ENCODE measurements at places on chromosomes 16 and 17.

DNA sequence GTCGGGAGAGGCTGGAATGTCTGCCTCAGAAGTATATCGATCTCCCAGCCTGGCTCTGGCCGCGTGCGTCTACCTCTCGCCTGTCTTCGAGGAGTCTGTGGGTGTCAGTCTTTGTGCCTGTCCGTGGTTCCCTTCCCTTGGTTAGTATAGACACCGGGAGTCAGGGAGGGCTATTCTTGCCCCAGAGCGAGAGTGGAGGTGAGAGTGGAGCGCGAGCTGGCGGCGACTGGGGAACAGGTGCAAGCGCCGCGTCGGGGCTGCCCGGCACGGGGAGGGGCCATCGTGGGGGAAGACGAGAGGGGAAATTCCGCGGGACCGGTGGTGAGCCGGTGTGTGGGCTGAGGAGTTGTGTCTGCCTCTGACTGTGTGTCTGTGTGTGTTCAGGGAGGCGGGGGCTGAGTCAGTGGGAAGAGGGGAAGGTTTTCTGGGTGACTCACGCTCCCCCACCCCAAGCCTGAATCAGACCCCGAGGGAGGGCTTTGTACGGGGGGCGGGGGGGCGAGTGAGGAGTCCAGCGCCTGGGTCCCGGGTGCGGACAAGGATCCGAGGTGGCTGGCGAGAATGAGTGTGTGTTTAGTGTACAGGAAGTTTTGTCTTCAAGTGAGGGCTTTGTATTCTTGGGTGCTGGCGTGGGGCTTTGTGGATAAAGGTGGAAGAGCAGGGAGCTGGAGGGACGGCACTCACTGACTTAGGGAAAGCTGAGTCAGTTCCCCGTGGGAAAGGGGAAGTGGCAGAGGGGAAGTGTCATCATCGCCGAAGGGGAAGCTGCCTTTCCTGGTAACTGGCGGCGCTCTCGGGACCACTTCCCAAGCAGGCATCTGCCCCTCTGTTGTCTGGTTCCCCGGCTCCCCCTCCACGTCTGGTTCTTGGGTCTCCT is 8.6 kb downstream of the KDM6B start:
- peak; percentile 89 for DNase-seq

DNA sequence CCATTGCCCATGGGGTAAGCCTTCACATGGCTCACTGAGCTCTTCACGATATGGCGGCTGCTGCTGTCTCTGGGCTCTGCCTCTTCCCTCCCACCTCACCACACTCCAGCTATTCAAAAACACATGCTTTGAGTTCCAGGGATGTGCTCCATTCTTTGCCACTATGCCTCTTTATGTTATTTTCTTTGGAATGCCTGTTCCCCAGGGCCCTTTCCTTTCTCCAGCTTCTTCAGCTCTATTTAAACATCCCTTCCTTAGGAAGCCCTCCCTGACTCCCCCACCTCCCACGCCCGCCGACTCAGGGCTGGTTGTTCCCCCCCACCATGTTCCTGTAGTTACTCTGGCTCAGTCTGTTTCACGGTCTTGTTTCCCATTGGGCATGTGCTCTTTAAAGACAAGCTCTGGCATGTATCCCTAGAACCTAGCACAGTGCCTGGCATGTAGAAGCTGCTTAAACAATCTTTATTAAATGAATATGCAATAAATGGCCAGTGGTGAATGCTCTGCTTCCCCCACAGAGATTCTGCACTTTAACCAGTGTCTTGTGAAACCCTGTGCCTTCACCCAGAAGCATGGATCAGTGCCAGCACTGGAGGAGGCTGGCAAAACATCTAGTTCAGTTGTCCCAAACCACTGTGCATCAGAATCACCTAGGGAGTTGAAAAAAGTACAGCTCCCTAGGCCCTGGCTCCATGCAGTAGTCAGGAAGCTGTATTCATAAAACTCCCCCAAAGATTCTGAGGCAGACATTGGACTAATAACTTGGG is 6.9 kb downstream of the MYCBPAP start:
- DNase-seq = no peak

DNA sequence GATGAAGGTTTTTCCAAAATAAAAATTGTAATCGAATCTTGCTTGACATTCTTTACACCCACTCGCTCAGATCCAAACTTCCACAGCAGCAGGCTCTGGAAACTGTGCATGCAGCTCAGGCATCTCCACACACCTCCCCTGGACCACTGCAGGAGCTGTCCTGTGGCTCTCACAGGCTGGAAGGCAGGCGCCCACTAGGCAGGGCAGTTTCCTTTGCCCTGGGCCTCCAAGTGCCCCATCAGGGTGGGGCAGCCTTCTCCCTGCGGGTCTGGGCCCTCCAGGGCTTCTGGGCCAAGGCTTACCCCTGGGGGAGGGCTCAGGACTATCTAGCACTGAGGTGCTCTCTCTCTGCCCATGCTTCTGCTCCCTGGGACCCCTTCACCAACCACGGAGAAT is 114.5 kb upstream of the RPL38 start:
- DNase-seq = no peak

DNA sequence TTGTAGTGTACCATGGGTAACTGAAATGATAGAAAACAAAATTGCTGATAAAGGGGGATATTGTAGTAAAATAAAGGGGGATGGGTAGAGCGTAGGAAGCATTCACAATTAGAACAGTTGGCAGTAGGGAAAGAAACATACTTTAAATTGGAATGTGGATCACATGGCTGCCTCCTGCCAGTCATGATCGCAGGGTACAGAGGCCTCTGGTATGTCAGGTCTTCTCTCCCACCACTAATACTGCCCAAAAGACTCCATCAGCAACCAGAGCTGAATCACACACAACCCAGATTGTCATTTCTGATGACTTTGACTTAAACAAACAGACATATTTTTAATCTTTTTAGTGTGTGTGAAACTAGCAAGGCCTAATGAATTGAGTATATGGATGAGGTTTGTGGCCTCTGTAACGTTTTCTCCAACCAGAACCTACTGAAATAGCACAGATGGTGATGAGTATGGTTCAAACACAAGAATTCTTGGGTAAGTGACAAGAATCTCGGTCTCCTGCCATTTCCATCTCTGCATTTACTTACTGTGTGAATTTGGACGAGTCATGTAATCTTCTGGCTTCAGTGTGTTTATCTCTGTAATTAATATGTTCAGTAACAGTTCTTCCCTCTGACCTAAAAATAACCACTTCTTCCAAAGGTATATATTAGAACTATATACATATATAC is 112.6 kb downstream of the USP22 start:
- DNase-seq = no peak

GRCh38 chr16:48531011-48531962 is 78.7 kb downstream of the N4BP1 start:
- DNase-seq = no peak

GRCh38 chr16:89195521-89196171 is 4.7 kb downstream of the SLC22A31 start:
- no peak for DNase-seq

DNA sequence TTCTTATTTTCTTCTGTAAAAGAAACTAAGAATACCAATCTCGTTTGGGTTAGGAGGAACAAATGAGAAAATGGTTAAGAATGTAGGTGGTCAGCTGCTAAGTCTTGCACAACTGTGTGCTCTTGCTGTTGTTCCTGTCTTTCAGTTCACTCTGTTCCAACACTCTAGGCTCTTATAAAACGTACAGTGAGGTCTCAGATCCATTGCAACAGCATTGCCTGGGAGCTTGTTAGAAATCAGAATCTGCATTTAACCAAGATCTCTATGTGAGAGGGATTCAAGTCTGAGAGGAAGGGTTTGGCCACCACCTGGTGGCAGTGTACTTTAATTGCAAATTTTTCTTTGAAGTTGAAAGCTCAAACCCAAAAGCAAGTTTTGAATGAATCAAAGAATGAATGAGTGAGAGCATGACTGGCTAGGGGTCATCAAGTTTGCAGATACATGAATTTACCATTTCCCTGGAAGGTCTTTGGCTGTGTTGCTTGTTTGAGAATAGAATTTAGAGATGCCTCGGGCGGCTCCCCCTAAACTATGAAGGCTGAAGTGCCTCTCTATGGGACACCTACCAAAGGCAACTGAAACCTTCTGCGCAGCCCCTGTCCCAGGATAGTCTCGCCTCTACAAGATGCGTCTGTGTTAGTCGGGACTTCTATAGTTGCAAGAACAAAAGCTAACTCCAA is 2.5 kb downstream of the ALOX15B start:
- DNase-seq = peak; percentile 67

DNA sequence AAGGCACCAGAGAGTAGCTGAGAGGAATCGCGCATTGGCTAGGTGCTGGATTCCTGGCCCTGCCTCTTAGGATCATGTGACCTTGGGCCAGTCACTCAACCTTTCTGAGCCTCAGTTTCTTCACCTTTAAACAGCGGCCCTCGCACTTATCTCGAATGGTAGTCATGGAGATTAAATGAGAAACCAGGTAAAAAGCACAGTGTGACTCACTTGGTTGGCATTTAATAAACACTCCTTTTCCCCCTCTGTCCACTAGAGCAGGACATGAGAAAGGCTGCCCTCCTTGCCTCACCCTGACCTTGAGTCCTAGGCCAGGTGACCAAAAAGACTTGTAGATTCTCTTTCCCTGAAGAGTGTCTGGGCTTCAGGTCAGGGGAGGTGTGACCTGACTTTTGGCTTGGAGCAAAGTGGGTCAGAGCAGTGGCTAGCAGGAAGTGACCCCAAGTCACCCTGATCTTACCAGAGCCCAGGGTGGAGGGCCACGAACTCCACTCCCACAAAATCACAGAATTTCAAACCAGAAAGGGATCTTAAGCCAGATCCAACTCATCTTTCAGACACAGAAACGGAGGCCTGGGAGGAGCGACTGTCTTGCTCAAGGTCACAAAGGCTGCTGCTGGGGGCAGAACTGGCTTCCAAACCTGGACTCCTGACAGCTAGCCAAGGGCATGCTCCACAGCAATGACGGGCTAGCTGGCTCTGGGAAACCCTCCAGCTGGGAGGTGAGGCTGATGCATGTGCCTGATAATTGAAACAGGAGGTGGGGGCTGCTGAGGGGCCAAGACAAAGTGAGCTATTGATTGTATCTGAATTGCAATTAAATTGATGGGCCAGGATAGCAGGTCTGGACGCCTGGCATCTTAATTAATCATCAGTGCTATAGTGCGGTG is 65.2 kb downstream of the PIPOX start:
- DNase-seq = no peak

DNA sequence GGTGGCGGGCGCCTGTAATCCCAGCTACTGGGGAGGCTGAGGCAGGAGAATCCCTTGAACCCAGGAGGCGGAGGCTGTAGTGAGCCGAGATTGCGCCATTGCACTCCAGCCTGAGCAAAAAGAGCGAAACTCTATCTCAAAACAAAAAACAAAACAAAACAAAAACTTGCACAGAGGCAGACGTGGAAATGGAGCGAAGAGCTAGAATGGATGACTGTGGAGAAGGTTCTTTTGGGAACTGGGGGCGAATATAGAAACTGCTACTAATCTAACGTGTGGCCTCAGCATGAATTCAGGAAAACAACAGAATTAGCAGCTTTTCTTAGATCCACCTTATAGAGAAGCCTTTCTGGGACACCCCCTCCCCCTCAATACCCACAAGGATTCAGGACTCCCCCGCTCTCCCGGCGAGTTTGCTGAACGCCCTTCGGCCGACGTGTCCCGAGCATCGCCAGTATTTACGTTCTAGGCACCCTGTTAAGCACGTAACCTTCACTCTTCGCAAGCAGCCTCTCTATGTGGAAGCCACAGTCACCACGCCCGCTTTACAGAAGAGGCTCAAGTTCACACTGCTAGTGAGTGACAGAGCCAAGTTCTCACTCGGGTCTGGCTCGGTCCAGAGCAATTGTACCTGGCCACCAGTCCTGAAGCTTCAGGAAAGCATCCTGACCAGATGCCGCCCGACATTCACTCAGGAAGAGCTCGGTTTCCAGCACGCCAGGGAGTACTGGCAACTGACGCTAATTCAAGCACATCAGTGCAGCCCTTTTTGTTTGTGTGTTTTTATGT is 13.3 kb upstream of the ABR start:
- no peak for DNase-seq

GRCh38 chr16:87671221-87671620 is 68.9 kb downstream of the JPH3 start:
- DNase-seq = no peak

DNA sequence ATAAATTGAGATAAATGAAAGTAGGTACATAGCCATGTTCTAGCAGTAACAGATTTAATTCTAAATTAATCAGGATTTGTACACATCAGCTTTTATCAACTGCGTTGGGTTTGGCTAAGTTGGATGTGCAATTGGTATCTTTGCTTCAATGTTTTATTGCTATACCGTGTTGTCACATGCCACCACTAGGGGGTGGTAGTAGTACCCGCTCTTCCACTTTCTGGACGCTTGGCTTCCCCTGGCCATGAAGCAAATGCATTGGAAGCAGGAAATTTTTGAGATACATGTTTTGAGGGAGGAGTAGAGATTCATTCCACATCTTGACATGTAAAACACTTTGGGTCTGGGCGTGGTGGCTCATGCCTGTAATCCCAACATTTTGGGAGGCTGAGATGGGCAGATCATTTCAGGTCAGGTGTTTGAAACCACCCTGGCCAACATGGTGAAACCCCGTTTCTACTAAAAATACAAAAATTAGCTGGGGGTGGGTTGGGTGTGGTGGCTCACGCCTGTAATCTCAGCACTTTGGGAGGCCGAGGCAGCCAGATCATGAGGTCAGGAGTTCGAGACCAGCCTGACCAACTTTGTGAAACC is 58.6 kb downstream of the EMP2 start:
- peak; percentile 55 for DNase-seq

DNA sequence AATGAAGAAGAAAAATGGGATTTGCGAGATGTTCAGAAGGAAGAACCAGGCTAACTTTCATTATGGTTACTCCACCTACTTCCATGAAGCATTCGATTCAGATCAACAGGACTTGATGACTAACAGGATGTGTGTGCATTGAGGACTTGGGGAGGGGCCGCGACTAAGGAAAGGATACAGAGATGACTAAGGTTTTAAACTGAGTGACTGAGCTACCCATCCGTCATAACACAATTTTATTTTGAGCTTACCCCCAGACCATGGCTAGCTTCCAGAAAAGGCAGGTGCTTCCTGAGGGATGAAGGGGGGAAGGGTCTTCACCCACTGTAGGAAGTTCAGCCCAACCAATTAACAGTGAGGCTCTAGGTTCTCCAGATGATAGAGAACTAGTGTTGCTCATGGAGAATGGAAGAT is 2.5 kb upstream of the CDYL2 start:
- DNase-seq = peak; percentile 78
